ENCODE measurements at places on chromosomes 4 and X.

DNA sequence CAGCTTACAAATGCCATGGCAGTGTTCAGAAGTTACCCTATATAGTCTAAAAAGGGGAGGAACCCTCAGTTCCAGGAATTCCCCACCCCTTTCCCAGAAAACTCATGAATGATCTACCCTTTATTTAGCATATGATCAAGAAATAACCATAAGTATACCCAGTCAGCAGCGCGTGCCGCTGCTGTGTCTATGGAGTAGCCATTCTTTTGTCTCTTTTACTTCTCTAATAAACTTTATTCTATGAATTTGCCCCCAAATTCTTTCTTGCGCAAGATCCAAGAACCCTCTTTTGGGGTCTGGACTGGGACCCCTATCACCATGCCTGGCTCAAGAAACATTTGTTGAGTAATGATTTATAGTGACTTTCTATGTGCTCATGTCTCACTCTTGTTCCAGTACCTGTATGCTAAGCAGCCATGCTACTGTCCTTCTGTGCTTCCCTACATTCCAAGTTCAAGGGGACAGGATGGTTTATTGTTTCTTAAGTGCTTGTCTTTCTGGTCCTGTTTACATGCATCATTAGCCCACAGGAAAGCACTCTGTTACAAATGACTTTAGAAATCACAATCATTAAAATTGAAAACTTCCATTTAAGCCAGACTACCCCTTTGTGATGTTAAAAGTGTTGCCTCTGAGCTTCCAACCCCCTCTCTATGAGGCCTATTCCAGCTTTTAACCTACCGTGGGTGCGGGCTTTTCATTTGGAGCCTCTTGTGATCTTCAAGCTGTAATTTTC is 63.4 kb upstream of the S100G start:
- DNase-seq = no peak

DNA sequence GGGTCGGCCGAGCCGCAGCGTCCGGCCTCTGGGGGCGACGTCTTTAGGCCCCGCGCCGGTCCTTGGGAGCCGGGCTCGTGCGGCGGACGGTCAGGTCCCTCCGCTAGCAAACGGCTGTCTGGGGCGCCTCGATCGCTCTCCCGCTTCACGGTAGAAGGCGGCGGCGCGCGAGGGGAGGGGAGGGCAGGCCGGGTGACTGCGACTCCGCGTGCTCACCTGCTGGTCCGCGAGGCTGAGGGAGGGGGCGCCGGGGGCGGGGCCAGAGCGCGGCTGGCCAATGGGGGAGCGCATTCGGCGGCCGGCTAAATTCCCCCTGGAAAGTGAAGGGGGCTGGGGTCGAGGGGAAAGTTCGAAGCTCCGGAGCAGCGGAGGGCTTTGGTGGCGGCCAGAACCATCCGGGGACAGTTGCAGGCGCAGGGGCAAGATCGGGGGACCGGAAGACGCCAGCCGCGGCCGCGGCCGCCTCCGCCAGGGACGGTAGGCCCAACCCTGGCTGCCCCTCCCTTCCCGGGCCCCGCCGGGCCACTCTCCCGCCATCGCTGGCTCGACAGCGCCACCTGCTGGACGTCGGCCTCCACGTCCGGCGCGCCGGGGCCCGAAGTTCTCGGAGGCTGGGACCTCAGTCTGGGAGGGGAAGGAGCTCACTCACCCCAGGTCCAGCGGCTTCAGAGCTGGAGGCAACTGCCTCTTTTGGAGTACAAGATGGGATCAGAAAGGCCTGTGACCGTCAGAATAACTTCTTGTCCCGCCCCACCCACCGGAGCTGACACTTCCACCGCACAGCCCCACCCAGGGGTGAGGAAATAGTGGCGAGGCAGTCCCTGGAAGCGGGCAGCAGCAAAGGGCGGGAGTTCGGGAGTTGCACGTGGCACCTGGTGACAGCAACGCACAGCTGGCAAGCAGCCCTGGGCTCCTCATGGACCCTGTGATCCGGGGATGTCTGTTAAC is 49.9 kb downstream of the ELF4 start:
- DNase-seq = peak; percentile 57

- peak; percentile 52 for DNase-seq
Measured at GRCh38 chr4:47383829-47384427, 79.6 kb downstream of the COMMD8 start.

GRCh38 chrX:47172549-47172948 is 21.1 kb upstream of the UBA1 start:
- DNase-seq = no peak

DNA sequence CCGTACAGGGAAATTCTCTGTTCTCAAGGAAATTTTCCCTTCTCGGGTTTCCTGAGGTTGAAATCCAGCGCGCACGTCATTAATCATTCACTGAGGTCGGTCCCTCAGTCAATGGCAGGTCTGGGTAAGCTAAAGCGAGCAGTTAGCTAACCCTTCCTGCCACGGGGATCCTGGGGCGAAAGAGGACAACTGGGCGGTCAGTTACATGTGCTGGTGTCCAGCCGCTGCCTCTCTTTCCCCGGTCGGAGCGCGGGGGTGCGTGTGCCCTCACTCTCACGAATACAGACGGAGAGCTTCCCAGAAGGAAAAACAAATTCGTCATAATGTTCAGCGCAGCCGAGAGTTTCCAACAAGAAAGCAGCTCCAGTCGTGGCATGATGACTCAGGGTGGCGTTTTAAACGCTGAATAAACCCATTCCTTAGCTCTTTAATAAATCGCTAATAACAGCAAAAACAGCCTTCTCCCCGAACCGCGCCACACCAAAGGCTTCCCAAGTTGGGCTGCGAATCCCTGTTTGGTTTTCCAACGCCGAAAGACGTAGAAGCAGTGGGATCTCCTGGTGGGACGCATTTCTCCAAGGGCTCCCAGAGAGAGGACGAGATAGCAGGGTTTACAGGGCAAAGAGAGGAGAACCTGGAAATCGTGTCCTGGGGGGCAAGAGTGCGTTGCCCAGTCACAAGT is 752 bp upstream of the FGF5 start:
- peak; percentile 78 for DNase-seq

GRCh38 chr4:106454581-106454980 is 86.0 kb upstream of the GIMD1 start:
- no peak for DNase-seq

- no peak for DNase-seq
Measured at GRCh38 chr4:186999686-187000085, 276.0 kb upstream of the FAT1 start.

DNA sequence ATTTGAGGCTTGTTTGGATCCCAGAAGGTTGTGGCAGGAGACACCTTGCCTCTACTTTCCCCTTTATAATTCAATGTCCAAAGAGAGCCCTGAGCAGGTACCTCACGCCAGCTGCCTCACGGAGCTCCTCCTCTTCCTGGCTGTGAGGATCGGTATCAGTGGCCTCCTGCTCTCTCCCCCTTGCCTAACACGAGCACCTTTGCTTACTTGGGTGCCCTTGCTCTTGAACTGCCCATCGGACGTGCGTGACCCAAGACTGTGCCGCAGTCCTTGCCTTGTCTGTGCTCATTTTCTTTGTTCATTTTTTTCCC is 27.8 kb upstream of the MSANTD1 start:
- DNase-seq = no peak

DNA sequence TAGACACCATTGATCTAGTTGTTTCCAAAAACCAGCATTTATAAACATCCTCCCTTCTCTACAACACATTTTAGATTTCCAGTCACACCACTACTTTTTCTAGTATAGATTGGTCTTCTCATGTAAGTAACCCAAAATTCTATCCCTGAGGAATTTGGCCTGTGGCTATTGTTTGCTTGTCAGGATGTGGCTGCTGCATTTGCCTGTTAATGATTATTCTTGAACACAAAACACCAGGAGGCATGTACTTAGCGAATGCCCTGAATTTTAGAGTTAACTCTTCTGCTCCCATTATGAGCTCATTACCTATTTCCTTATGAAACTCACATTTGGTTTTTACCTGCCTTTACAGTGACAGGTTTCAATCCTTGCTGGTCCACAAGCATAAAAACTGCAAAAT is 102.0 kb upstream of the FSTL5 start:
- DNase-seq = no peak

DNA sequence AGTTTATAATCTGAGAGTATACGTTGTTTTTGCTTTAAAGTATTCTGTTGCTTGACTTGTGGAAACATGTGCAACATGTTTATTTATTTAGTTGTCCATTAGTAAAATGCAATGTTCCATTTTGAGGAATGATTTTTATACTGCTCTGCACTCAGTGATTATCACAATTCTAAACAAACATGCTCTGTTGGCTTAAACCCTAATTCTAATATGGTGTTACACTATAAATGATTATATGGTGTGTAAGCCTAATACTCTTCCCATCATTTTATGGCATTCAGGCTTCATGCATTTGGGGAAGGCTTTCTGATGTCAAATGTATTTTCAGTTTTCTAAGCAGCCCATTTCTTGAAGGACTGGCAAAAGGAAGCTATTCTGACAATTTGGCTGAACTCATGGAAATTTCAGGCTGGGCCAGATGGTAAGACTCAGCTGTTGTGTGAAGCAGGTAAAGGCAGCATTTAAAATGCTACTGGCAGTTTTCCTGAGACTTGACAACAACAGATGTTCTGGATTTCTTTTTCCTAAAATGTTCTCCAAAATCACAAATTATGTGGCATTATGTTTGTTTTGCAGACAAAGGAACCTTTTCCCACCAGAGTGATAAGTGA is 336.7 kb upstream of the GNPDA2 start:
- DNase-seq = no peak

DNA sequence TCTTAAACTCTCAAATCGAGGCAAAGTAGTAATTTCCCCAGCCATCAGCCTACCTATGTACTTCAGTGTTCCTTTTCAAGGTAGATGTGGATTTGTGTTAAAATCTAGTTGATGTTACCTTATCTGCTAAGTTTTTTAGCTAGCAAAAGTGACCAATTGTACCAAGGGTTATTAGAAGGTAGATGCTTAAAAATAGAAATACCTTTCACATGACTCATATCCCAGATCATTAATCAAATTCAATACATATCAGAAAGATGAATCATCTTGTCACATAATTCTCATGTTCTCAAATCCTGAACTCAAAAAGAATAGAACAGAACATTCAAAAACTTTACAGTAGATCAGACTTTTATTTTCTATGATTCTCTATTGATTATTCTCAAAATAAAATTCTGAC is 3.5 kb downstream of the ENAM start:
- peak; percentile 58 for DNase-seq

- DNase-seq = no peak
Measured at GRCh38 chrX:115564243-115564642, 3.3 kb downstream of the PLS3 start.

GRCh38 chrX:6568031-6568430 is 33.1 kb upstream of the VCX3A start:
- DNase-seq = no peak

- no peak for DNase-seq
Measured at GRCh38 chr4:133600008-133600407, 450.9 kb downstream of the PCDH10 start.

GRCh38 chr4:151486168-151486567 is 77.2 kb downstream of the FHIP1A start:
- peak; percentile 73 for DNase-seq
